ENCODE measurements at places on chromosomes 5 and 9.

GRCh38 chr5:171152382-171152781 is 156.7 kb upstream of the TLX3 start:
- DNase-seq: no peak

- no peak for DNase-seq
Observed at GRCh38 chr5:1936901-1937300, 54.2 kb upstream of the IRX4 start.

GRCh38 chr9:20618361-20618802 is 3.9 kb downstream of the MLLT3 start:
- DNase-seq: no peak

- DNase-seq: no peak
Observed at GRCh38 chr5:12119657-12120056, 215.4 kb upstream of the CTNND2 start.

- DNase-seq: no peak
Observed at GRCh38 chr5:167242701-167243100, 1048.7 kb upstream of the WWC1 start.

DNA sequence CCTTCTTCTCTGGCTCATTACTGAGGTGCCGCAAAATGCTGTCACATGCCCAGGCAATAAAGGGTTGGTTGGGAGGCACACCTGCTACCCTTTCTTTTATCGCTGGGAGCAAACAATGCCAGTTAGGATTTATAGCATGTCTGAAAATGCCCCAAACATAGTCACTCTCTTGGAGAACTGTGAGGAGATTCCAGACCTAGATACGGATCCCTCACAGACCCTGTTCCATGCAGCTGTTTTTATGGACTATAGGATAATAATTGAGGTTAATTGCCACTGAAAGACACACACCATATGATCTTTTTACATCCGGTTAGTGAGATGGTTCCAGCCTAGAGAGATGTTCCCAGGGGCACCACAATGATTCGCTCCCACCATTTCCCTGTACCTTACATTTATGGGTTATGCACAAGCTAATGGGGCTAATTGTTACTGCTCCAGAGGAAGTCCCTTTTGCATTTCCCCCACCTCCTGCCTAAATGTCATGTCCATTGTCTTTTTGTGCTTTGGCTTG is 318.1 kb downstream of the PIK3R1 start:
- no peak for DNase-seq

DNA sequence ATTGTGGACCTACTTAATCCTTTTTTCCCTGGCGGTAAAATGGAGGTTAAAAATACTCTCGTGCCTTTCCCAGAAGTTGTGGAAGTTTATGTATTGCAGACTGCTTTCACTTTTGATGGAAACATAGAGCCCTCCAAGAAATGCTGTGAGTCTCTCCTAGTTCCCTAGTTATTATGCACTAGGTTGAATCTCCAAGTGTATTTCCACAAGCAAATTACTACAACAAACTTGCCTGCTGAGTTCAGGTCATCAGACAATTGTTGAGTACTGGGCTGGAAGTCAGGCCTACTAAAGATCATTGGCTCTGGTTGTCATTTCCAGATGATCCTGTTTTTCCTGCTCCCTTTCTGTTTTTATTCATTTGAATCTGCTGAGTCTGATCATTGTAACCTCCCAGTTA is 104.1 kb downstream of the CD180 start:
- DNase-seq: no peak

DNA sequence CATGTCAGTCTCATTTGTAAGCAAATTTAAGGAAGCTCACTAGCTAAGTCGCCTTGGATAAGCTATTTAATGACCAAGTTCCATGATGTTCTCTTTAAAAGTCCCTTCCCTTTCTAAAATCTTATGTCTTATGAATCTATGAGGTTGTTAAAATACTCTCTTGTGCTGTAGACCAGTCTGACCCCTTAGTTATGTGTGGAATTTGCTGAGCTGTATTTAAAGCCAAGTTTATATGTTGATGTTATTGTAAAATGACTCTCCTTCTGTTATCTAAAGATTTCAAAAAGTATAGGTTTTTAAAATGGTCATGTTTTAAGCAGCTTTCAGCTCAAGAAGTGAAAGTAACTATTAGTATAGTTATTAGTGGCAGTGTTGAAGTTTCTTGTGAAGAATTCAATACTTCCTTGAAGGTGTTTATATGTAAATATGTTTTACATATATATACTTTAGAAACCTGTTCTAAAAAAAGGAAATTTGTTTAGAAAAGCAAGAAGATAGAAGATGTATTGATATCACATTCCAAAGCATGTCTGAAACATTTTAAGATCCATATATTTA is 92.2 kb downstream of the CDC42SE2 start:
- no peak for DNase-seq

DNA sequence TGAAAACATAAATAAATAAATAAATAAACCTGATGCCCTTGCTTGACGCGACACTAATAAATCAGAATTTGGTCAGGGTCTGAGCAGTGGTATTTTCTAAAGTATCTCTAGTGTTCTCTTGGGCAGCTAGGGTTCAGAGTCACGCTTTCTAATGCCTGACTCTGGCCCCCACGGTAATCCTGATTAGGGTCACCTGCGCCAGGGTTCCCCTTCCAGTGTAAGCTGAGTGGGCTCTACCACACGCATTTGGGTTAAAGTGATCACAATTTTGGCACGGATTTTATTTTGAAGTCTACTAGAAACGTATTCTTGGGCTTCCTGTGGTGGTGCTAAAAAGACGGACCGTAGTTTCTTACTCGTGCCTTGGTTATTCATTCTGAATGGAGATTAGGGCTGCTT is 651 bp downstream of the TTC1 start:
- no peak for DNase-seq

DNA sequence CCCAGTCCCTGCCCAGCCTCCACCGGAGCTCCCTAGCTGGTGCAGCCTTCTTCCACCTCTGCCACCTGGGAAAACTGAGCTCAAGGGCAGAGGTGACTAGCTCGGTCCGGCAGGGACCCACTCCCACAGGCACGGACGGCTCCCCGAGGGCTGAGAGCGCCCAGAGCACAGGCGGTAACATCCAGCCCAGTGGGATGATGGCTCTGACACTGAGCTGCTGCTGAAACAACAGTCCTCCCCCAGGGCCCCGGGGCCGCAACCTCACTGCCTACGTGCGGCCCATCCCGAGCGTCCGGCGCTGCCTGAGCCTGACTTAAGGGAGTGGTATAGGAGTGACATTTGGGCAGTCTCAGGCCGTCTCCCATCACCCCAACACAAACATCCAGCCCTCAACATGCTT is 3.7 kb downstream of the FAM163B start:
- DNase-seq: no peak

GRCh38 chr5:114473541-114473940 is 111.7 kb downstream of the KCNN2 start:
- no peak for DNase-seq

DNA sequence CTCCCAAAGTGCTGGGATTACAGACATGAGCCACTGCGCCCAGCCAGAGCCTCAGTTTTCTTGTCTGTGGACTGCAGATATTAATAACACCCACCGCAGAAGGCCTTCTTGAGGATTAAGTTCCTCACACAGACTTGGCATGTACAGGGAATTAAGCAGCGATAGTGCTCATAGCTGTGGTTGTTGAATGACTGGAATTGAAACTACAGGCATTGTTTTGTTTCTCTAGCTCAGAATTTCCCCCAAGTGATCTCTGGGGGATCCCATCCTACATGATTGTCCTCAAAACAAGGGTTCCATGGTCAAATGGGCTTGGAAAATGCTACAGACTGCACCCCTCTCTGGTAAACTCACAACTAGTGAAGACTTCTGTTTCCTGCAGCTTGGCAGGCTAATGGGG is 44.2 kb upstream of the TDRD7 start:
- no peak for DNase-seq

- DNase-seq: no peak
Observed at GRCh38 chr5:170751631-170752030, 31.9 kb upstream of the GABRP start.

GRCh38 chr9:113428062-113428615 is 17.6 kb downstream of the C9orf43 start:
- no peak for DNase-seq

- DNase-seq: no peak
Observed at GRCh38 chr9:123821619-123822018, 108.3 kb downstream of the DENND1A start.

GRCh38 chr9:98793031-98793430 is 3.3 kb downstream of the ANKS6 start:
- no peak for DNase-seq

GRCh38 chr5:172496671-172497371 is 42.5 kb upstream of the SH3PXD2B start:
- DNase-seq: no peak

DNA sequence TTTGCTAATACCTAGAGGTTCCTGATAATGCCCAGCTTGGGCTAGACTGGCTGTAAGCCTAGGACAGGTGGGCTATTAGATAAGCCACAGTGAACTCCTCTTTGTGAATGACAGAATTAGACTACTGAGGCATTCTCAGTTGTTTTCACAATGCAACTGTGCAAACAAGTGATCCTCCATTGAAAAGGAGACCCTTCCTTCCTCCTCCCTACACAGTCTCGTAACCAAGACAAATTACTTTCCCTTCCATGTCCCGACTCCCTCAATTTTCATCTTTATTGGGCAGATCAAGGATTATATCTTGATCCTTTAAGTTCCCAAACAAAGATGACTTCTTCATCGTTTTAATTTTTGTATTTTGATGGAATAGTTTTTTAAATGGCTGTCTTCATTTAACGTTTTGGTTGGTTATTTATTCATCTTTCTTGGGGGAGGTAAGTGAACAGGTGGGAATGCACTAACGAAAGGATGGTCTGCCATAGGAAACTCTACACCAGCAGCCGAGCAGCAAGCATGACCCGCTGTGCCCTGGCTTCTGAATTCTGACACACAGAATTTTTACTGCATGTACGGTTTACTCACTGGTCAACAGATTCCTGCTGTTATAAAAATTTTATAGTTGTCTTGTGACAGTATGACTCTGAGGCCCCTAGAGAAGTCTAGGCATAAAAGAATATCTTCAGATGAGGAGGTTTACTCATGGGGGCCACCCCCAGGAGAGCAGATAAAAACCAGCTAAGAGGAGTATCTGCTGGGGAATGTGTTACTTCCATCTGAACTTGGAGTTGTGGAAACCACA is 137.5 kb upstream of the TUT7 start:
- DNase-seq: no peak

- DNase-seq: peak; percentile 45
Observed at GRCh38 chr9:93896496-93897033, 58.6 kb downstream of the BARX1 start.

DNA sequence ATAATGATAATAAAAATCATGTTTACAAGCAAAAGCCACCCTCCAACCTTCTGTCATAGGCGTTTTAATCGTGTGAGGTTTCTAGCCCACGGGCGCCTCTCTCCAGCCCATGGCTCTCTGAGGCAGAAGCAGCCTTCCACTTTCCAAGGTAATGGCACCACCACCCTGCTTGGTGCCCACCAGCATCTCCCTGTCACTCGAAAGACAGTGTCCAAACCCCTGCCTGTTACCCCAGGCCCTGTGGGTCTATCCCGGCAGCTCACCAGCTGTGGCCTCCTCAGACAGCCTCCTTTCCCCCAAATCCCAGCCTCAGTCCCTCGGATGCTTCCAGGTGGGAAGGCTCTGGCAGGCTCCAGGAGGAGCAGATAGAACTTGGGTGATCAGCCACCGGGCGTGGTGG is 123.8 kb upstream of the LPCAT1 start:
- DNase-seq: no peak

DNA sequence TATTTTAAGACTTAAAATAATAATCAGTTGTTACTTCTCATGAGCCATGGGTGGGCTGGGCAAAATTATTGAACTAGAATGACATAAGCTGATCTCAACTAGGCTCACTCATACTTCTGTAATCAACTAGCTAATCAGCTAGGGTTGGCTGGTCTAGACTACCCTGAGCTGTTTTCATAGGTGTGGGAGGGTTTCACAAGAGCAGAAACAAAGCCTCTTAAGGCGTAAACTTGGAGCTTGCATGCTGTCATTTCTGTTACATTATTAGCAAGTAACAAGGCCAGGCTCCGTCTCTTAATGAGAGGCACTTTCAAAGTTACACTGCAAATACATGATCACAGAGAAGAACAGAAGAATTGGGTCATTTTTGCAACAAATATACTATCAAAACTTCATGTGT is 57.2 kb upstream of the GHR start:
- no peak for DNase-seq

GRCh38 chr5:17304282-17304681 is 86.9 kb downstream of the BASP1 start:
- no peak for DNase-seq

DNA sequence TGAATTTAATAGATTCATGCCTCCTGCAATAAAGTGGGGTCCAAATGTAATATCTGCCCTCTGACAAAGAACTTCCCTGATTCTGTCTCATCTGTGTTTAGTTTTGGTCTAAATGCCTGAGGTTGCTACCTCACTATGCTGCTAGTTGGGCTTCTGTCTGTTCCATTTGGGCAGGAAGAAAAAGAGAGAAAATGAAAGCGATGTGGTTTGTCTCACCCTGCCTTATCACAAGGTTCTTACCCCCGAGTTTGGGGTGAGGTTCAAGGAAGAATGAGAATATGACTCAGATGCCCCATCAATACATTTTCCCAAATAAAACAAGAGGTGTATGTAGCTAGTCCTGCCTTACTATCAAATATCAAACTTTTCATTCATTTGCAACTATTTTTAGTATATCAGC is 132.1 kb upstream of the MTAP start:
- DNase-seq: peak; percentile 36

DNA sequence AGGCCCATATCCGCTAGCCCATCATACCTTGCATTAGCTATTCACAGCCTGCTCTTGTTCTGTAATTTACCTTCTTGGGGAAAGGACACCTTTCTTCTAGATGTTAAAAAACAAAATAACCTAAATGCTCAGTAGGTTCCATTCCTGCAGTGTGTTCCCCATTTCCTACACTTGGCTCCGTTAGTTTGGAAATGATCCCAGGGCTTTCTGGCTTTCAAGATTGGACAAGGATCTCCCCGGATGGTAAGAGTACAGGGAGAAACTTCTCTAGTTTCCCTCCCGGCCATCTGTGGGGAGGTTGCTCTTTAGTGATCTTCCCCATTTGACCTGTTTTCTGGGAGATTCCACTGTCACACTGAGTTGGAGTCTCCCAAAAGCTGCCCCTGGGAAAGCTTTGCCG is 27.3 kb upstream of the STC2 start:
- no peak for DNase-seq

DNA sequence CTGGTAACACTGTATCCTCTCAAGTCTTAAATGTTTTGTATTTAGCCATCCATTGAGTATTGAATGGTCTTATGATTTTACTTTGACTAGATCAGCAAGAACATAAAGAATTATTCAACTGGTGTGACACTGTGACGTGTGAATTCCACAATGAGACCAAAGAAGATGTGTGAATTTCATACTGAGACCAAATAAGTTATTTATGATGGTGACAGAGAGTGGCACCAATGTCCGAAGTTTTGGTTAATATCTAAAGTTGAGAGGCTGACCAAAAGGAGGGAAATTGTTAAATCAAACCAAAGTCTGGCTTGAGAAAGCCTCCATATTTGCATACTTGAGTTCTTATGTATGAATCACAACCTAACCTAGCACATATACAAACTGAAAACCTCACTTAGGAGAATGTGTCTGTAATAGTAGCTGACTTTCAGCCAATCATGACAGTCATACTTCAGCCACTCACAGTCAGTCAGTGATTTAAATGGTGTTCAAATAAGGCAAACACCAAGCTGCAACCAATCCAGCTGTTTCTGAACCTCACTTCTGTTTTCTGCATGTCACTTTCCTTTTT is 31.5 kb upstream of the FAM170A start:
- DNase-seq: no peak
